NCI-H446 (cell line): ENCODE measurements at places on chromosomes 2 and 18.

DNA sequence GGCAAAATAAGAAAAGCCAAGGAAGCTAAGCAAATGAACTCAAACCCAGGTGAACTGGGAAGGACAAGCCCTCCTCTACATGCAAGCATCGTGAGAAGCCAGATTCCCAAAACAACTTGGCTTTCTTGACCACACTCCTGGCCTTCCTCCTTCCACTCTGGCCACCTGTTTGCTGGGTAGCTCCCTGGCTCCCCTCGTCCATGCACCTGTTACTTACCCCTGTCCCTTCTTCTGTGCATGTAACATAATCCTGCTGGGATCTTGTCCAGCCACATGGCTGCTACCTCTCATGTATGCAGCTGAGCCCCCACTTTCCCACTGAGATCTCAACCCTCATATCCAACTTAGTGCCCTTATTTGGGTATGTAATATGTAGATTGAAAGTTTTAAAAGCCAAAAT, 121.6 kb downstream of the MYO5B start:
- no peak for DNase-seq

DNA sequence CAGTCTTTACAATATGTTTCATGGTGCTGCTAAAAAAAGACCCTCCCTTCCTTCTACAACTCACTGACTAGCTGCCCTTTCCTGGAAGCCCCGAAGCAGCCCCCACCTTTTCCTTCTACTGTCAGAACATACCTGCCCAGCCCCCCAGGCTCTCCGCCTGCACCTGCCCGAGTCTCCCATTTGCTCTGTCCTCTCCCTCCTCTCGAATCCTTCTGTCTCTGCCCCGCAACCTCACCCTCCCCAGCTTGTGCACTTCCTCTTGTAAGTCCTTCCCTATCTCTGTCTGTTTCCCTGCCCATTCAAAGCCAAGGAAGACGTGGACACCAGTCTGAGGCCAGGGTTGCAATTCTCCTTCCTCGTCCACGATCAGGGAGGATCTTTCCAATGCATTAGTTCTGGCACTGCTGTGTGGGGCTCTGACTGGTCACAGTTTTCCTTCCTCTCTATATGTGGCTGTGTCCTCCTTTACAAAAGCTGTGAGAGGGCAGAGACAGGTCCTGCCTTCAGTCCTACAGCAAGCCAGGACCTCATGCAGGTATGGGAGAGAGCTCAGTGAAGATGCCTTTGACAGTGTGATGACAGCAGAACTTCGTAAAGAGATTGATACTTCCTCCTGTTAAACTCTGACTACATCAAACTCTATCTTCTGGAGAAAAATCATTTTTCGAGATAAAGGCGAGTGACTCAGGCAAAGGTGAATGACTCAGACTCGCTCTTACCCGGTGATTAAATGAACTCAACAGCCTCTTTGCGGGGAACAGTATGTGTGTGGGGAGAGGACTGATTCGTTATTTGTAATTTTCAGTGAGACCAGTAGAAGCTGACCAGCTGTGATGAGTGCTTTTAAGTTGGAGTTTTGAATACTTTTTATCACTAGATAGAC, 14.2 kb downstream of the TNFRSF11A start:
- DNase-seq, result no peak

- DNase-seq, result no peak
Measured at GRCh38 chr18:8424917-8425725, 184.1 kb upstream of the RAB12 start.

DNA sequence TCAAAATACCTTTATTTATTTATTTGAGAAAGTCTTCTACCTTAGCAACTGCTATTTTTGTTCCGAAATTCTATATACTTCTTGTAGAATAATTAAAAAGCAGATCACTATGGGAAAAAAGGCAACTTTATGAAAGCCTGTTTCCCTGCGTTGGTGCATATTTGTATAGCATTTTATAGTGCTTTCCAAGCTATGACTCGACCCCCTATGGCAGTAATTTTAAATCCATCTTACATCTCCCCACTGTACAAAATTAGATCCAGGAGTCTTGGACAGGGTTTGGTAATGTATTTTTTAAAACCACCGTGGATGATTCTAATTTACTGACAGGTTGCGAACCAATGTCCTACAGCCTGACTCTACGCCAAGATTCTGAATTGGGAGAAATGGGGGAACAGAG, 10.1 kb downstream of the TANK start:
- DNase-seq, result no peak

DNA sequence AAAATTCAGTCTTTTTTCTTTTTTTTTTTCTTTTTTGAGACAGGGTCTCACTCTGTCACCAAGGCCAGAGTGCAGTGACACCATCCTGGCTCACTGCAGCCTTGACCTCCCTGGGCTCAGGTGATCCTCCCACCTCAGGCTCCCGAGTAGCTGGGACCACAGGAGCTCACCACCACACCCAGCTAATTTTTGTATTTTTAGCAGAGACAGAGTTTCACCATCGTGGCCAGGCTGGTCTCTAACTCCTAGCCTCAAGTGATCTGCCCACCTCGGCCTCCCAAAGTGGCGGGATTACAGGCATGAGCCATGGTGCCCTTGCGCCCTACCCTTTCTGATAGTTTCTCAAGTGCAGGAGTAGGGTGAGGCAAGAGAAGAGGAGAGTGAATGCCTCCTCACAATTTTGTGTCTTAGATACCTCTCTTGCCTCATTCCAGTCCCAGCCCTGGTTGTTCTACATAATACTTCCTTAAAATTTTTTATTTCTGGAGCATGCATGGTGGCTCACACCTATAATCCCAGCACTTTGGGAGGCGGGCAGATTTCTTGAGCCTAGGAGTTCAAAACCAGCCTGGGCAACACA, 68.2 kb upstream of the CAB39 start:
- no peak for DNase-seq

GRCh38 chr2:26574900-26575560, 66.1 kb downstream of the CIB4 start:
- no peak for DNase-seq

- DNase-seq, result no peak
Measured at GRCh38 chr2:230924470-230925341, at the start of gene GPR55. Gene GPR55 (minus strand): TSS chr2:230925242. CDS start chr2:230910962, 14,280 bp downstream.

DNA sequence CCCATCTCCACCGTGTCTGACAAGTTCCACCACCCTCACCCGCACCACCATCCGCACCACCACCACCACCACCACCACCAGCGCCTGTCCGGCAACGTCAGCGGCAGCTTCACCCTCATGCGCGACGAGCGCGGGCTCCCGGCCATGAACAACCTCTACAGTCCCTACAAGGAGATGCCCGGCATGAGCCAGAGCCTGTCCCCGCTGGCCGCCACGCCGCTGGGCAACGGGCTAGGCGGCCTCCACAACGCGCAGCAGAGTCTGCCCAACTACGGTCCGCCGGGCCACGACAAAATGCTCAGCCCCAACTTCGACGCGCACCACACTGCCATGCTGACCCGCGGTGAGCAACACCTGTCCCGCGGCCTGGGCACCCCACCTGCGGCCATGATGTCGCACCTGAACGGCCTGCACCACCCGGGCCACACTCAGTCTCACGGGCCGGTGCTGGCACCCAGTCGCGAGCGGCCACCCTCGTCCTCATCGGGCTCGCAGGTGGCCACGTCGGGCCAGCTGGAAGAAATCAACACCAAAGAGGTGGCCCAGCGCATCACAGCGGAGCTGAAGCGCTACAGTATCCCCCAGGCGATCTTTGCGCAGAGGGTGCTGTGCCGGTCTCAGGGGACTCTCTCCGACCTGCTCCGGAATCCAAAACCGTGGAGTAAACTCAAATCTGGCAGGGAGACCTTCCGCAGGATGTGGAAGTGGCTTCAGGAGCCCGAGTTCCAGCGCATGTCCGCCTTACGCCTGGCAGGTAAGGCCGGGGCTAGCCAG, 1.2 kb downstream of the ONECUT2 start:
- DNase-seq, result no peak

GRCh38 chr2:236915726-236916125, 170.0 kb upstream of the COPS8 start:
- DNase-seq, result no peak

- DNase-seq, result no peak
Measured at GRCh38 chr2:184851576-184851975, 253.2 kb downstream of the ZNF804A start.
